CD4-positive, alpha-beta T cell treated with Interleukin-6 for 4 hours (primary cell): ENCODE measurements at places on chromosomes 12 and 14.
A peak's percentile ranks its signal among the peaks of the same experiment; 100 is the strongest.

- DNase-seq, result no peak
Measured at GRCh38 chr14:55819610-55820304, 239.8 kb downstream of the KTN1 start.

- DNase-seq, result no peak
Measured at GRCh38 chr12:122965321-122965751, 927 bp downstream of the ABCB9 start.

DNA sequence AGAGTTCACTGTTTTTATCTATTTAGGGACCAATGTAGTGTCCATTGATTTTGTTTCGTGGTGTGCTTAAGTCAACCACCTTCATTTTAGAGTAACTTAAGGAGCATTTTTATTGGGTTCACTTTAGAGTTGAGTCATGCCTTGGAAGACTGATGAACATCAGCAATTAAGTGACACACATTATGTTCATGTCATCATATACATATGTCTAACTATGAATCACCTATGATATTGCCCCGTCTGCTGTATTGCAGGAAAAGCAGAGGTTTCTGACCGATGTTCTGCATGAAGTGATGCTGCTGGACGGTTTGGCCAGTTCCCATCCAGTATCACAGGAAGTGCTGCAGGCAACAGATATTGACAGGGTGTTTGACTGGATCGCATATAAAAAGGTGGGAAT lies 227.1 kb downstream of the TRHDE start:
- no peak for DNase-seq

DNA sequence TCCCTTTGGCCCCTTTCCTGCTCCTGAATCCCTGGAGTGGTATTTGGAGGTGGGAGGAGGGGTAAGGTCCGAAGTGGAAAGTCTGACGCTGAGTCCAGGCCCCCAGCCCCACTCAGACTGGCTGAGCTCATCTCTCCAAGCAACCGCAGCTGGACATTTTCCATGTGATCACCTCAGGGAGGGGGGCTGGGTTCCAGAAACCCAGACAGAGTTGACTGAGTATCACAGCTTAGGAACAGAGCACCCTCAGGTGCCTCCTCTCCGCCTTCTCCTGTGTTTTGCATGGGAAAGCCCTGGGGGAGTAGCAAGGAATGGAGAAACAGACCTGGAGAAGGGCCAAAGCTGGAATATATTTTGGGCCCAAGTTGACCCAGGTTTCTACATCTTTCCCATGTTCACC lies 8.0 kb upstream of the ITGA5 start:
- DNase-seq, result no peak

DNA sequence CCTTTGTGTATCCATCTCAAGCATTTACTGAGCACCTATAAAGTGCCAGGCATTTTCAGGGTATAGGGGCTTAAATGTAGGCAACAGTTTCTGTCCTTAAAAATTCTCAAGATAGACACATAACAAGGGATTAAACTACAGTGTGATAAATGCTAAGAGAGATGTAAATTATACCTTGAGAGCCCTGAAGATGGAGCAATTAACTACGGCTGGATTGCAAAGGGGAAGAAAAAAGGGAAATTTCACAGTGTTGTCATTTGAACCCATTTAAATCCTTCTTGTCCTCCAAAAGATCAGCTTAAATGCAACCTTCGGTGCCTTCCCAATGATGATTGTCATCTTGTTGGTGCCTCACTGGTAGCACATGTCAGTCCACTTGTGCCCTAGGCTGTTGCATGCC lies 11.5 kb upstream of the IL26 start:
- DNase-seq, result no peak

GRCh38 chr14:74538411-74539391 lies 45.1 kb downstream of the ISCA2 start:
- DNase-seq, result no peak

DNA sequence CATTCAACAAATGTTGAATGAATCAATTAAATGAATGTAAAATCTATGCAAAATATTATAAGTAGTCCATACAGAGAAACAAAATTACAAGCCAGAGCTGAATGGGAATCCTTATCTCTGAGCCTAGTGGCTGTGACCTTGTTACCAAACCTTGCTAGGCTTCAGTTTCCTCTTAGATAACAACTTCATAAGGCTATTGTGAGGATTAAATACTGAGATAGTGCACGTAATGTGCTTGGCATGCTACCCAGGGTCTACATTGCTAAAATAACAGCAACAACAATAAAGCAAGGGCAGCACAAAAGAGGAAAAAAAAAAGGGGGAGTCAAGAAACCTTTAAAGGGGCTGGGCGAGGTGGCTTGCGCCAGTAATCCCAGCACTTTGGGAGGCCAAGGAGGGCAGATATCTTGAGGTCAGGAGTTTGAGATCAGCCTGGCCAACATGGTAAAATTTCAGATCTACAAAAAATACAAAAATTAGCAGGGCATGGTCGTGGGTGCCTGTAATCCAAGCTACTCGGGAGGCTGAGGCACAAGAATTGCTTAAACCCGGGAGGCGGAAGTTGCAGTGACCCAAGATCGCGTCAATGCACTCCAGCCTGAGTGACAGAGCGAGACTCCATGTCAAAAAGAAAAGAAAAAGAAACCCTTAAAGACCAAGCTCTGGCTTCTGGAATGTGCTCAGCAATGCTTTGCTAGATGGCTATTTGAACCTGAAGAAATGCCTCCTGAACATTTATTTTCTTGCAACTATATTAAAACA lies 14.1 kb downstream of the STAB2 start:
- DNase-seq, result no peak

DNA sequence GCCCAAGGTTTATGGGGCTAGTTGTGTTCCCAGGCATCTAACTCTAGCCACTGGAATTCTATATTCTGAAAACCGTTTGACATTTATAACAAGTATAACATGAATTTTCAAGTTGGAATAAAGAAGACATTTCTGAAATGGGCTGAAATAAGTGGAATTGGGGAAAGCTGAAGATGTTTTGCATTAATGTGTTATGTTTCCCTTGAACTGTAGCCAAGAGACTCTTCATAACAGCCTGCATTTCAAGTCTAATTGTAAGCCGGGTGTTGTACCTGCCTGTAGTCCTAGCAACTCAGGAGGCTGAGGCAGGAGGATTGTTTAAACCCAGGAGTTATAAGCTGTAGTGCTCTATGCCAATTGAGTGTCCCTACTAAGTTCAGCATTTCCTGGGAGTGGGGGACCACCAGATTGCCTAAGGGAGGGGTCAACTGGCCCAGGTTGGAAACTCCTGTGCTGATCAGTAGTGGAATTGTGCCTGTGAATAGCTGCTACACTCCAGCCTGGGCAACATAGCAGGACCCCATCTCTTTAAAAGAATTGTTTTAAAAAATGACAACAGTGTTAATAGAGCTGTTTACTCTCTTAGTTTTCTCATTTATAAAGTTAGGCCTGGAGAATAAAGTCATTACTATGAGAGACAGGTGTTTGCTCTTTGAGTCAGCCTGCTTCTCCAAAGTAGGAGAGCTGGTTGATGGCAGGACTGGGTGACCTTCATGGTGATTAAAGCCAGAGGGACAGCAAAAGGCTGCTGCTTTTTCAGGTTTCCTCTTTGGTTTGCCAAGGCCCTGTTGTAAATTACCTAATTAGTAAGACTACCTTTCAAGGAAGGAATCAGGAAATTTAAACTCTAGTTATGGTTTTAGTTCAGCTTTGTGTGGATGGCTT lies 483.6 kb upstream of the RGS6 start:
- DNase-seq, result no peak

- DNase-seq, result peak; percentile 24
Measured at GRCh38 chr12:6494258-6494743, 399 bp downstream of the NCAPD2 start.

DNA sequence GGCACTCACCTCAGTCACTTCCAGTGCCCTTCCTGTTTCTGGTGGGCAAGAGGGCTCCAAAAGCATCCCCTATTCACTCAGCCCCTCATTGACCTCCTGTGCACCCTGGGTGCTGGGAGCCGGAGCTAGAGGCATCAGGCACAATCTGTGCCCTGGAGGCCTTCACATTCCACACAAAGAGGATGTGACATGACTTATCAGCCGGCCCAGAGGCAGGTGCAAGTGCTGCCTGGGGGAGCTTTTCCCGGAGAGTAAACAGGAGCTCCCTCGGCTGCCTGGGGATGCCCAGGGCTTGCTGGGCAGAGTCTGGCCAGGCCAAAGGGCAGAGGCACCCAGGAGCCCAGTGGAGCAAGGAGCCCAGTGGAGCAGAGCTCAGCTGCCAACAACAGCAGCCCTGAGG lies 64.5 kb downstream of the BCL11B start:
- peak; percentile 26 for DNase-seq

- DNase-seq, result no peak
Measured at GRCh38 chr14:61315313-61315712, 6.1 kb upstream of the PRKCH start.
